ENCODE measurements at places on chromosomes 2 and 18.

DNA sequence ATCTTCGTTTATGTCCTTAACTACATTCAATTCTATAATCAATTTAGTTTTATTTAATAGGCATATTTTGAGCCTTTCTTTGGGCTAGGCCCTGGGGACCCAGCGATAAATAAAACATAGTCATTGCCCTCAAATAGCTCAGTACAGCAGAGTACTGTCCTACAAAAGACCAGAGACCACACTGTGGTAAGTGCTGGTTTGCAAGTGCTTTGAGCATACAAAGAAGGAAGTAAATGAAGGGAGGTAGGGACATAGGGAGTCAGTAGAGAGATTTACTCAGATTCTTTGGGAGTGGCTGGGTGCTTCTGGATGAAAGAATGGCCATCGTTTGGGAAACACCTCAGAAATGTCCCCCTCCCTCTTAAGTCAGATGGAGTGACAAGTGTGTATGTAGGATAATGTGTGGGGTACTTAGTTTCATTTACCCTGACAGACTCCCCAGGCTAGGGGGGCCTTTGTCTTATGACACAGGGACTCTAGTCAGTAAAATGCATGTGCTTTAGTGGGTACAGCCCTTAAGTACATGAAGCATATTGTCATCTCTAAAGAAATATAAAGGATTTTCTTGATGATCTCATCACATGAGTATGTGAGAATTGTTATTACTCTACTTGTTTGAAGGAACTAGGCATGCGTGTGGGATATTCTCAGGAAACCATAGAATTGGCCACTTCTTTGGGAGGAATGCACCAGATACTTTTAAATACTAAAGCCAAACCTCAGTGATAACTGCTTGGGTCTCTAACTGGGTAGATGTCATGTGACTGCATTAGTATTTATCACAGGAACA lies 35.1 kb downstream of the MAPRE2 start:
- no peak for DNase-seq

DNA sequence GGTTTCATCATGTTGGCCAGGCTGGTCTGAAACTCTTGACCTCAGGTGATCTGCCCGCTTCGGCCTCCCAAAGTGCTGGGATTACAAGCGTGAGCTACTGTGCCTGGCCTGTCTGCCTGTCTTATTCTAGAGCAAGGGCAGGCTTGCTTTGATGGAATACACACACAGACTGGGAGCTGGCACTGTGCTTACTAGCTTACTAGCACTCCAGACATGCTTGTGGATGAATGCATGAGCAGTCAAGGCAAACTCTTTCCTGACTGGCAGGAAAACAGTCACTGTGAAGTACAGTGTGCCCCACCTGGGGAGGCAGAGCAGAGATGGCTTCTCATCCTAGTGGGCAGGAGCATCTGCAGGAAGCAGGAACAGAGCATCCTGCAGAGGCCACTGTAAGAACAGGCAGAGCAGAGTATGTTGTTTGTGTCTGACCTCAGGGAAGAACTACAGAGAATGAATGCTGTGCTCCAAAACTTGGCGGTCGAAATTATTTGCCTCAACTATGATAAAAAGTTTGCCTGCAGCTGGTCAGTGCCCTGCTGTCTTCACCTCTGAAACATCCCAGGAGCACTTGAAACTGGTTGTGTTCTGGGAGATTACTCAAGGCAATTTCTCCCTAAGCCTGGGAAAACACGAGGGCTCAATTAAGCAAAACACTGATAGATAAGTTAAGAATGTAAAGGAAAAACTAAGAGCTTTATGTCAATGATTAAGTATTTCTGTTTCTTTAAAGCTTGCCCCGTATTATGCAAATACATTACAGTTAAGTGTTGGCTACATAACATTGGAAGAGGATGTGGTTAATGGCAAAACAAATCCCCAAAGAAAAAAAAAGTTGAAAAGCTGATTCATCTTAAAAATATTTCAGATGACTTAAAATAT lies 102.4 kb downstream of the VAPA start:
- DNase-seq = no peak

- DNase-seq = no peak
Observed at GRCh38 chr2:174635776-174636404, 38.3 kb upstream of the WIPF1 start.

GRCh38 chr2:43227830-43228281 lies 1.4 kb upstream of the ZFP36L2 start:
- DNase-seq = no peak

GRCh38 chr18:48832938-48833700 lies 117.6 kb downstream of the SMAD7 start:
- no peak for DNase-seq

- no peak for DNase-seq
Observed at GRCh38 chr2:179239195-179239594, 25.4 kb downstream of the SESTD1 start.
